ENCODE measurements at places on chromosomes 13 and 19.

GRCh38 chr19:19133985-19134384 lies 4.3 kb downstream of the TMEM161A start:
- no peak for DNase-seq

GRCh38 chr13:77528834-77529500 lies 6.5 kb upstream of the SCEL start:
- DNase-seq = no peak

DNA sequence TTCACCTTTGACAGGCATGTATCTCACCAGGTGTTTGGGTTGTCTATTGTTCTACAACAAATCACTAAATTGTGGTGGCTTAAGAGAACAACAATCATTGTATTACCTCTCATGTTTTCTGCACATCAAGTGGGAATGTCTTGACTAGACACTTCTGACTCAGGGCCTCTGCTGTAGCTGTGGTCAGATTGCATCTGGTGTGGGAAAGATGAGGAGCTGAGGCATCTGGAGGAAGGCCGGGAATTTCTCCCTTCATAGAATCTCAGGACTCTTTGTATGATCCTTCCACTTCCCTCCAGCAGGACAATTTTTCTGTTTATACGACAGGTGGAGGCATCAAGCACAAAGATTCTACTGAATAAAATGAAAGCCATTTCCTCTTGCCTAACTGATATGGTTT lies 511.8 kb upstream of the NBEA start:
- DNase-seq = no peak

GRCh38 chr19:56113074-56113632 lies 7.9 kb downstream of the ZNF787 start:
- DNase-seq = no peak

GRCh38 chr19:30856786-30857185 lies 484.6 kb downstream of the ZNF536 start:
- no peak for DNase-seq

GRCh38 chr19:31256593-31256960 lies 92.7 kb downstream of the TSHZ3 start:
- peak; percentile 37 for DNase-seq

DNA sequence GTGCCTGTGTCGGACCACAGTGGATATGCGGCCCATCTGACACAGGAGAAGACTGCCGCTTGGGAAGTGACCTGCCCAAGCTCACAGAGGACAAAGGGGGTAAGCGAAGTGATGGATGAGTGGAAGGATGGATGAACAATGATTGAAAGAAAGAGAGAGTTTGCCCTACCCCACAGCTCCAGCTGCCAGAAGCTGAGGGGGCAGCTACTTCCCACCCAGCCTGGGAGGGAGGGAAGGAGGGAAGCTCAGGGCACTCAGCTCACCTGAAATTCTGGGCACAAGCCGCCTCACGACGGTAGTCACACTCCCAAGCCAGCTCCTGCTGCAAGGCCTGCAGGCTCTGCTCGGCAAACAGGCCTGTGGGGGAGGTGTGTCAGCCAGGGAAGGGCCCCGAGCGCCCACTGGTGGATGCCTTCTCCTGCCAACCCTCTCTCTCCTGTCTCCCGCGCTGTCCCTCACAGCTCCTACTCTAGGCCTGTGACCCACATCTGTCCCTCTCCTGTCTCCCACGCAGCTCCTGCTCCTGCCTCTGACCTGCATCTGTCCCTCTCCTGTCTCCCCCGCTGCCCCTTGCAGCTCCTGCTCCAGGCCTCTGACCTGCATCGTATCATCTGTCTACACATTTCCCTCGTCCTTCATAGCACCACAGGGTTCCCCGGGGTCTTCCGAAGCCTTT lies 12.0 kb upstream of the NUMBL start:
- peak; percentile 74 for DNase-seq

DNA sequence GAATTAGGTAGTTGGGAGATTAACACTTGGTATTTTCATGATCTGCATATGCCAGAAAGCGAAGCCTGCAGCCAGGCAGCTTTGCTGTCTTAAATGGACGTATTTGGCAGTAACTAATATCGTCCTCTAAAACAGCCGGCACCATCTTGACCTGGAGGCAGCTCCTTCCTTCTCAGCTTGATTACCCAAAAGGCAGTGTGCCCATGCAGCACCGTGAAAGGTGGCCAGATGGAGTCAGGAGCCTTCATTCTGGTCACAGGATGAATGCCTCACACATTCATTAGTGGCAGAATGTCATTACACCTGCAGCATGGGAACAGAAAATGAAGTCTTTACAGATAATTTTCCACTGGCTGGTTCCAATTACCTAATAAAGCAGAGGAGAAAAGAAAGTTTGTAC lies 59.0 kb upstream of the FLT1 start:
- no peak for DNase-seq

- no peak for DNase-seq
These were observed 142.0 kb downstream of the ZNF737 start for GRCh38 chr19:20423381-20424197.

- no peak for DNase-seq
These were observed 23.0 kb downstream of the PIN1 start for GRCh38 chr19:9857920-9858746.

DNA sequence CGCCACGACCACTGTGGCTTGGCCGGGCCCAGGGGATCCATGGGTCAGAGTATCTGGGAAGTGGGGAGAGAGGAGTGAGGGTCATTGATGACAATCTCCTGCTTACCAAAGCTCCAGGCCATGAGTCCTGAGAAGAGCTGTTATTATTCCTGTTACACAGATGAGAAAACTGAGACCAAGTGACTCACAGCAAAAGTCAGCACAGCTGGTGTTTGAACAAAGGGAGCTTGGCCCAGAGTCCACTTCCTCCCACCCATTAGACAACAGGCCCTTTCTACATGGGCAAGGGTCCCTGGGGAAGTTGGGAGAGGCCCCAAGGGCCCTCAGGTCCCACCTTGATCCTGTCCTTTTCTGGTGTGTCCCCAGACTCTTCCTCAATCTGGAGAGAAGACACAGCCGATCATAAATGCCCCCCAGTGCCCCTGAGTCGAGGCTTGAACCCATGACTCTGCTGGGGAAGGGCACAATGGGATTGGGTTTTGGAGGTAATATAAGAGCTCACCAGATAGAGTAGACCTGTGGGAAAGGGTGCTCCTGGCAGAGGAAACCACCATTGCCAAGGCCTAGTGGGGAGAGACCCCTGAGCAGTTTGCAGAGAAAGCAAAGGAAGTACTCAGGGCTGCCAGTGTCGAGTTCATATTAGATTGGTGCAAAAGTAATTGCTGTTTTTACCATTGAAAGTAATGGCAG lies 6.8 kb downstream of the FUT6 start:
- DNase-seq = no peak

- DNase-seq = no peak
These were observed 14.5 kb upstream of the CERS4 start for GRCh38 chr19:8194528-8195267.

- no peak for DNase-seq
These were observed 9.6 kb upstream of the GARRE1 start for GRCh38 chr19:34244611-34245299.

DNA sequence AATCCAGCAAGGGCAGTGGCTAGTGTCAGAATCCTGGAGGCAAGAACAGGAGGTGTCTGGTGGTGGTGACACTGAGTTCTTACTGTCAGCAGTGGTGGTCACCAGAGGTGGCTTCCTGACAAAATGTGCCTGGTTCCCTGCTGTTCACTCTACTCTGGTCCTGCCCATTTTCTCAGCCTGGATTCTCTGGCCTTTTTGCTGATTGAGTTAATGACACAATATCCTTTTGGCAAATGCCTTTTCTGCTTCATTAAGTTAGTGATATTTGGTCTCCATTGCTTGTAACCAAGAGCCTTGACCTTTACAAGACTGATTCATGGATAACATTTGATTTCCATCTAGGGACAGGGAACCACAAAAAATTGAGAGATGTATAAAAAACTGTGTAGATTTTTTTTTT lies 51.1 kb downstream of the RFC3 start:
- DNase-seq = no peak

GRCh38 chr13:48969685-48970084 lies 6.0 kb upstream of the FNDC3A start:
- DNase-seq = no peak

DNA sequence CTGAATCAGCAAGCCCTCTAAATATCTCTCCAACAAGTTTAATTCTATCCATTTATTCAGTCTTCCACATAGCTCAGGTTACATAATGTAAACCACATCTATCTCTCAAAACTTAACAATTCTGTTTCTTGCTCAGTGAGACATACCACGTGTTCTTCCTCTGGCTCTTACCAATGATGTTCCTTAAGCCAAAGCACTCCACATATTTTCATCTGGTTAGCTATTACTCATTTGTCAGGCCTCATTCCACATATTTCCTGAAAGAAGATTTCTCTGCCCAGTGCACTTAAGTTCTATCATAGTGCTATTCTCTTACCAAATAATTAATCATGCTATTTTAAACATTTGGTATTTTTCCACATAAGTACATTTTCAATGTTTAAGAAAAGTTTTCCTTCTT lies 403.3 kb upstream of the ATXN8OS start:
- no peak for DNase-seq

GRCh38 chr19:6773323-6773931 lies 919 bp downstream of the VAV1 start:
- DNase-seq = no peak

- DNase-seq = no peak
These were observed 170.0 kb downstream of the COL4A1 start for GRCh38 chr13:110136660-110137585.

Measured in posterior cingulate gyrus (tissue), 11 donors.